ENCODE measurements at places on chromosomes 11 and 22.
A peak's percentile ranks its signal among the peaks of the same experiment; 100 is the strongest.

DNA sequence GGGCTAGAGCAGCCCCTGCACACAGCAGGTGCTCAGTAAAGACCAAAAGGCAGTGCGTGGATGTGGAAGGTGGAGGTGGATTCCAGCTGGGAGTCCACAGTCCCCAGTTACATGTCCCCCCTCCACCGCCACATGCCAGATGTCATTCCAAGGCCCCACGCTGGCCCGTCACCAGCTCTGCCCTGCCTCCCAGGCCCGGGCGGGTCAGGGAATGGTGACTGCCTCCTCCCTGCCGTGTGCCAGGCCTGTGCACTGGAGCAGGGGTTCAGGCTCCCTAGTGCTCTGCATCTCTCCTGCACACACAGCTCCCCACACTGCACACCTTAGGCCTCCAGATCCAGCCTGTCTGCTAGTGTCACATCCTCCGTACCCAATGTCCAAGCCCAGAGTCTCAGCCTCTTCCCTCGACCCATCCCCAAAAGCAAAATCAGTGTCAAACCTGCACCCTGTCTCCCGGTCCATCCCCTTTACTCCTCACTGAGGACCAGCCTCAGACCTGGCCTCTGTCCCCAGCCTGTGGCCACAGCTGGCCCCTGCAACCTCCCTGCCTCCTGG is 40.2 kb upstream of the PRODH start:
- DNase-seq, result no peak

DNA sequence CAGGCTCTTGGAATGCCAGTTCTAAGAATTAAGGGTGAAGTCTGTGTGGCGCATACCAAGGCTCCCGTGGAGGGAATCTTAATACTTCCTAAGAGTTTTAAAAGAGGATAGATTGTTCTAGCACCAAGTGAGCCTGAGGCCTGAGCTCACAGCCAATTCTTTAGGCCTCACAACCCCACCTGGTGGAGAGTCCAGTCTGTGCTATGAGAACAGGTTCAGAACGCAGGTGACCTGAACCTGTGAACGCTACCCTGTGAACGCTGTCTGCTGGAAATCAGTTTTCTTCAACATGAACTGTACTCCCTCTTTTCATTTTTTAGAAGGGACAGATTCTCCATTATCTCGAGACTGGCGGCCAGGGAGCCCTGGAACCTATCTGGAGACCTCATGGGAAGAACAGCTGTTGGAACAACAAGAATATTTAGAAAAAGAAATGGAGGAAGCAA is 43.2 kb upstream of the DLAT start:
- DNase-seq, result peak; percentile 30

- DNase-seq, result no peak
Measured at GRCh38 chr11:3859373-3859881, 4.0 kb downstream of the STIM1 start.

DNA sequence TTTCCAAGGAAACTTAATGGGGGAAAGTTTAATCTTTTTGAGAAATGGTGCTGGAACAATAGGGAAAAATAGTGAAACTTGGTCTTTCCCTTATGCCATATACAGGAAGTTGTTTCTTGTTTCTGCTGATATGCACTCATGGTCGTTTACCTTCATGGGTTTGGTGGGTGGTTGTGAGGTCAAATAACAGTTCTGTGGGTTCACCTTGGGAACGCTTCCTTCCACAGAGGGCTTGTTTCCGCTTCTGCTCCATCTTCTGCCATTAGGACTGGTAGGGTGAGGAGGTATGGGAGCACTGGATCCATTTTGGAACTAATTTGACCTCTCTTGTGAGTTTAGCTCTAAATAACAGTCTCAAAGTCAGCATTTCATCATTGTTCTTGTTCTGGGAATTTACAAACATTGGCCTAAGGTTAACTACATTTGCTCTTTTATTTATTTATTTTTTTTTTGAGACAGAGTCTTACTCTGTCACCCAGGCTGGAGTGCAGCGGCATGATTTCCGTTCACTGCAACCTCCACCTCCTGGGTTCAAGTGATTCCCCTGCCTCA is 17.6 kb upstream of the RELA start:
- no peak for DNase-seq

GRCh38 chr11:113261709-113262475 is 52.5 kb upstream of the TTC12 start:
- no peak for DNase-seq

GRCh38 chr11:34053161-34053686 is 1.7 kb downstream of the CAPRIN1 start:
- DNase-seq, result peak; percentile 57

- DNase-seq, result no peak
Measured at GRCh38 chr11:116454020-116454645, 318.7 kb downstream of the BUD13 start.

- no peak for DNase-seq
Measured at GRCh38 chr11:34245041-34245440, 112.8 kb downstream of the ABTB2 start.

GRCh38 chr11:68186061-68186460 is 27.0 kb downstream of the KMT5B start:
- no peak for DNase-seq

DNA sequence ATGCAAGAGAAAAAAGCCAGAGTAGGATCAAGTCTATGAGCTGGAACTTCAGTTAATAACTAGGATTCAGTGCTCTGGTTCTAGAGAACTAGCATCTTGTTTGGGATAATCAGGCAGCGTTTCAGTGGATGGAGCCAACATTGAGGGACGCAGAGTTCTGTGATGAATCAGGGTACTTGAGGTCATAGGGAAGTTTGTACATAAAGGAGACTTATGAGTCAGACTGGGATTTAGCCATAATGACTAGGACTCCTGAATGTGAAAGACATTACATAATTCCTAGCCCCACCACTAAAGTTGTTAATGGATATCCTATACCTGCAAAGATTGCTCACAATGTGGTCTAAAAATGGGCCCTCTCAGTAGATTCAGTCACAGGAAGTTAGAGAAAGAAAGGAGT is 6.8 kb downstream of the SLN start:
- no peak for DNase-seq

- DNase-seq, result no peak
Measured at GRCh38 chr22:23225724-23226496, 45.6 kb downstream of the BCR start.

DNA sequence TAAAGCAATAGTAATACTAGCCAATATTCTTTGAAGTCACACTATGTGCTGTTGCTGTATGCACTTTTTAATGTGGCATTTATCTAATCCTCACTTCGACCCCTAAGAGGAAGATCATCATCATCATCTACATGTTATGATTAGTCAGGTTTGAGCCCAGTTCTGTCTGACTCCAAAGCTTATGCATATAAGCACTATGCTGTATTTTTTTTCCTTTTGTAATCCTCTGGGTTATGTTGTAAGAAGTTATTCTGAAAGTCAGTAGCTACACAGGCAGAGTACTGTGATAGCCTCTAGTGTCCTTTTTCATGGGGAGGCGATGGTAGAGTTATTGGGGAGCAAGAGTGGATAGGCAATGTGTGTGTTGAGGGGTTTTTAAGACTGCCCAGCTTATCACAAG is 11.1 kb downstream of the MMP20 start:
- no peak for DNase-seq

- no peak for DNase-seq
Measured at GRCh38 chr11:130602641-130603334, 154.3 kb downstream of the ADAMTS15 start.

GRCh38 chr11:125923012-125923579 is 18.8 kb downstream of the DDX25 start:
- DNase-seq, result peak; percentile 21

- no peak for DNase-seq
Measured at GRCh38 chr22:28477556-28477955, 202.1 kb downstream of the TTC28 start.

DNA sequence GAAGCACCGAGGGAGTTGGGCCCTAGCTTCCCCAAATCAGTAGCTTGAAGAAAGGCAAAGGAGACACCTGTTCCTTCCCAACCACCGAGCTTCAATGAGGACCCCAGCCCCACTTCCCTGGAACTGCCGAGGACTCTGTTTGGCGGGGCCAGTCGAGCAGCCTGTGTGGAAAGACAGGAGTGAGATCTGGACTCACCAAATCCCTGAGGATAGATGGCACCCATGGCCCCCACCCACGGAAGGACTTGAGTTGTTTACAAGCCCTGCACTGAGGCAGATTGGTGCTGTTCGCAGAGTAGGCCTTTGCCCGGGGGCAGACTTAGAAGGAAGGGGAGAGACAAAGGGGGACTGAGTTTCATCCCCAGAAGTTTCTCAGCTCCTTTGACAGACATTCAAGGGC is 64.6 kb downstream of the FEZ1 start:
- DNase-seq, result no peak

- DNase-seq, result no peak
Measured at GRCh38 chr11:69450064-69450856, 31.2 kb upstream of the LINC01488 start.

GRCh38 chr11:13091373-13091772 is 82.3 kb downstream of the RASSF10 start:
- no peak for DNase-seq

DNA sequence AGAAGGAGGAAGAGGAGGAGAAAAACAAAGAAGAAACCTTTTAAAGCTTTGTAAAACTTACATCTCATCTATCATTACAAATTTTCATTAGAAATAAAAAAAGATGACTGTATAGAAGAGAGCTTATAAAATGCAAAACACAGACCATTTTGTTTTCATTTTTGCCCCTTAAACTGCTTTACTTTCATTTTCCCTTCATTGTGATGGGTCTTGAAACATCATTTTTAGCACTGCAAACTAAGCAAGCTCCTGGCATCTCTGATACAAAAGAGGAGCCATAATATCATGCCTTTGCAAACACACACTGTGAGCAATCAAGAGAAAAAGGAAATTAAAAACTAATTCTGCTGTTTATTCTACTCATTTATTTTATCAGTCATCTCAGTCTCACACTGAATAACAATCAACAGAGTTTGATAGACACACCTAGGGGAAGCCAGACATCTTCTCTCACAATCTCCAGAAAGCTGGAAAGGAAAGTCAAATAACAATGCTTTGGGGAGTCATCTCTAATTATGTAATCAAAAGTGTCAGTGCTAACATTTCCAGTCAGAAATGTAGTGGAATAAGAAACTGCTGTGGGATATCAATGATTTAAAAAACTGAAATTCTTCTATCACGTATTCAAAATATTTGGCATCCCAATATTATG is 467.7 kb upstream of the FAT3 start:
- no peak for DNase-seq

DNA sequence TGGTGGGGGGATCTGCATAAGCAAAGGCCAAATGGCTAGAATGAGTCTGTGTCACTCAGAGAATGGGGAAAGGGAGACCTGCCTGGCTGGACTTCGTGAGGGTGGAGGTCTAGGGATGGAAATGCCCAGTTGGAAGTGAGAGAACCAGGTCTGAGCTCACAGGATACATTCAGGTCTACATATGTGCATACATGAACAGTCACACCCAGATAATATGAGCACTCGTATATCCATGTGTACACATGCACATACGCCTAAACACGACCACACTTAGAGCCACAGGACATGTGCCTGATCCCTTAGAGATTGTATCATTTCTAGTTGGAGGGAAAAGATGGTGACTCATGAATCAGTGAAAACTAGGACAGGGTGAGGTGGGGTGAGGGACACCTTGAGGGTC is 21.1 kb upstream of the RELT start:
- DNase-seq, result no peak
